Spinal cord (tissue), 10 donors: ENCODE measurements at places on chromosomes 11 and 22. TPM values are rescaled to one million over a fixed set of nuclear protein-coding genes. Genes with fewer than 3 reads are reported as not detected.

LINC01488 gene
- not detected for total RNA-seq

DBX1 gene
- not detected for total RNA-seq

- DNase-seq, result no peak
Observed at GRCh38 chr11:44949160-44950030, 1.3 kb downstream of the TP53I11 start.

APOA1 gene
- total RNA-seq, result 9.1 TPM

DNA sequence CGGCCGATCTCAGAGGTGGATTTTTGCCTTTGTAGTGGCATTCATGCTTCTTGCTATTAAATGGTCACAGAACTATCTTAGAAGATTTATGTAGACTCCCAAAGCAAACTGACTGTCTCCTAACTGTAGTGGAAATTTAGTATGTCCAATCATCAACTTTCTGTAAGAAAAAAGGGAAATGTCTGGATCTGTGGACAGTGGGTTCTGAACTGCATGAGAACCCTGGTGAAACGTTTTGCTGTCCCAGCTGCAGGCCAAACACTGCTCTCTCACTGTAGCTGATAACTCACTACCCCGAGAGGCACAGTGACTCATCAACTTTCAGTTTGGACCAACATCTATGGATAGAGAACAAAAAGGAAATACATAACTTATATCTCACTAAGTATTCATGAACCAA is 387.1 kb downstream of the SOX6 start:
- DNase-seq, result no peak

CHRNA10 gene
- total RNA-seq, result 1.8 TPM
